Endodermal cell (in vitro differentiated cells): ENCODE measurements at places on chromosomes 1 and 21. TPM values are rescaled to one million over a fixed set of nuclear protein-coding genes. Genes with fewer than 3 reads are reported as not detected.

- DNase-seq, result no peak
These were observed 50.1 kb upstream of the ECE1 start for GRCh38 chr1:21340230-21340945.

- no peak for DNase-seq
These were observed 57.9 kb downstream of the OLIG1 start for GRCh38 chr21:33127868-33128242.

- no peak for DNase-seq
These were observed 3.7 kb downstream of the IBA57 start for GRCh38 chr1:228169345-228169744.

DNA sequence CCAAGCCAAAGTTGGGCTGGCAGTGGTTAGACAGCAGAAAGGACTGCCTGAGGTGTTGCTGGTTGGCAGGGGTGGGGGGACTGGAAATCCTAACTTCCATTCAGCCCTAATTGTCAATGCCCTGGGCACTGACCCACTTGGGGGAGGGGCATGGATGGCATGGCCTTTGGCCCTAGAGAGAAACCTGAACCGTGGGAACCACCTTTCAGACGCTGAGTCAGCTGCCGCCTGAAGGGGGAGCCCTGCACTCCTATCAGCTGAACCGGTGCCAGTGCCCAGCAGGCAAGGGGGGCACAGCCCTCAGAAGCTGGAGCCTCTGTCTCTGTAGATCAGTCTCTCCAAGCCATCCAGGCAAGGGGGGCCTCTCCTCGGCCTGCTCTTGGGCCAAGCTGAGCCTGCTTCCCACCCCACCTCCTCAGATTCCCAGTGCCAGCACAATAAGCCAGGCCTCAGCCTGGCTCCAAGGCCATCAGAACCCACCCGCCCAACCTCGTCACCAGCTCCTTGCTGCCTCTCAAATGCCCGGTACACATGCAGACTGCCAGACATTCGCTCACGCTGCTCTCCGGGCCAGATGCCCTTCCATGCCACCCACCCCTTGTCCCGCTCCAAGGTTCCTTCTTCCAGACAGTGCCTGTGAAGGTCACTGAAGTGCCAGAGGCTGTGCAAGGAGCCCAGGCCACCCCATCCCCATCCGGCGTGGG, 11.6 kb downstream of the TINAGL1 start:
- DNase-seq, result peak; percentile 95

PLA2G2C gene
- not detected in 3 replicates for total RNA-seq

DNA sequence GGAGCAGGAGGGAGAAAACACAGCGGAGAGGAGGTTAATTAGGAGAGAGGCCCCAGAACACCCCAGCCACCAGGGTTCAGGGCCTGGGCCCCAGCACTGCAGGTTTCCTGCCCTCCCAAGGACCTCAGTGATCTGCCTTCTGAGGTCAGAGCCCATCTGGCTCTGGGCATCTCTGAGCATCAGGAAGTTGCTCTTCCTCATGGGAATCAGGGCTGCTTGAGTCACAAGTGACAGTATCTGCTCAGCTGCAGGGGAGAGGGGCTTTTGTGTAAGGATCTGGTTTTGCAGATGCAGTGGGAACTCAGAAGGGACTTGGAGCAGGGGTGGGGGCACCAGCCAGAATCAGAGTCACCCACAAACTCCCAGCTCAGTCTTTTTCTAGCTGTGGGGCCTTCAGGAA, 472.1 kb downstream of the PTPRU start:
- DNase-seq, result no peak
